Heart left ventricle (tissue), 16 donors: ENCODE measurements at places on chromosomes 4 and X. TPM values are rescaled to one million over a fixed set of nuclear protein-coding genes. Genes with fewer than 3 reads are reported as not detected.

Gene TLR3
- total RNA-seq: 2.1 TPM

DNA sequence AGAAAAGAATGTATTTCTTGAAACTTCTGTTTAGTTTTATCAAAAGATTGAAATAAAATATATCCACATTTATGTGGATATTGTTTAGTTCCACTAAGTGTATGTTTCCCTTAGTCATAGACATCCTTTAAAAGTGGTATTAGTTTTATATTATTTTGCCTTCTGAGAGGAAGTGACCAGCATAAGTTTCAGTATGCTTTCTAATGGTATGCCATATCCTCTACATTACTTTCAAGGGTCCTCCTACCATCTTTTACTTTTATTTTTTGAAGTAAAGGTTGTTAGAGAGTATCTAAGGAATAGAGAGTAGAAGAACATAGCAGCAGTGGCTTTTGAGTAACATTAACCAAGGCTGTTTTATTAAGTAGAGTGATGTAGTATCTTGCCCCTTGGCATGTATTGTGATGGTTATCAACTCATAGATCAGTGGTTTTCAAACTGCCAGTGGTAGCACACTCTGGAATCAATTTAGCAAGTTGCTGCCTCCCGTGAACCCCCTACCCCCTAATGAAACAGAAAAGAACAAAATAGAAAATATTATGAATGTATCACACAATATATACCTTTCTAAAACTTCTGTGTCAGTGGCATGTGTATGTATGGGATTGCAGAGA lies 44.8 kb downstream of the RBPJ start:
- no peaks in the 10 kb centered on the region for H3K27me3 ChIP-seq
- DNase-seq: no peak
- no peaks in the 10 kb centered on the region for H3K36me3 ChIP-seq
- no peak overlapping the region for H3K27ac ChIP-seq

DNA sequence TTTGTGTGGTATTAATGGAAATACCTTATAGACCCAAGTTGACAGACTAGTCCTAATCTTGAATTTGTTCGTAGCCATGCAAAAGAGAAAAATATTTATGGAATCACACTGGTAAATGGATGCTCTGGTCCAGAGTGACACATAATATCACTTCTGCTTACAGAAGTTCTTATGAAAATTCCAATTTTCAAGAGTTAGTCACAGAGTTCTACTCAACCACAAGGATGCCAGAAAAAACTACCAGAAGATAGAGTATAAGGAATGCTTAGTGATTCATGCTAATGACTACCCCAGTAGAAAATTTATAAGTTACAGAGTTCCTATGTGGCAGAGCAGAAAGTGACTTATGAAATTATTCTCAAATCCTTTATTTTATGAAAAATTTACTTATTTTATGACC lies 1384.8 kb downstream of the FAM133A start:
- no peaks in the 10 kb centered on the region for H3K4me1 ChIP-seq
- H3K27ac ChIP-seq: no peak overlapping the region
- H3K27me3 ChIP-seq: no peaks in the 10 kb centered on the region
- no peak overlapping the region for H3K4me3 ChIP-seq
- no peak for DNase-seq

DNA sequence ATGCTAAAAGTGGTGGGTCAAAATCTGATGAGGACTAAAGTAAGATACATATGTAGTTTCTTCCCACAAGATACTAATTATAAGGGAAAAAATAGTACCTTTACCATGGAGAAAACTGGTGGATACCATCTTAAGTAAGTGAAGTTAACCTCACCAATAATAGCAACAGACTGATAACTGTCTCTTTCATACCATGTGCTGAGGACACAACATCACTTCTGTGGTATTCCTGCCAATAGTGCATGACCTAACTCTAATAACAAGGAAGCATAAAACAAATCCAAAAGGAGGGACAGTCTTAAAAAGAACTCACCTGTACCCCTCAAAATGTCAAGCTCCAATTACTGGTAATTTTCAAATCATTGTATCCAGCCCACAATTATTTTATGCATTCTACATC lies 8.8 kb downstream of the UFSP2 start:
- H3K27me3 ChIP-seq: no peaks in the 10 kb centered on the region
- no peak for DNase-seq
- no peaks in the 10 kb centered on the region for H3K36me3 ChIP-seq

DNA sequence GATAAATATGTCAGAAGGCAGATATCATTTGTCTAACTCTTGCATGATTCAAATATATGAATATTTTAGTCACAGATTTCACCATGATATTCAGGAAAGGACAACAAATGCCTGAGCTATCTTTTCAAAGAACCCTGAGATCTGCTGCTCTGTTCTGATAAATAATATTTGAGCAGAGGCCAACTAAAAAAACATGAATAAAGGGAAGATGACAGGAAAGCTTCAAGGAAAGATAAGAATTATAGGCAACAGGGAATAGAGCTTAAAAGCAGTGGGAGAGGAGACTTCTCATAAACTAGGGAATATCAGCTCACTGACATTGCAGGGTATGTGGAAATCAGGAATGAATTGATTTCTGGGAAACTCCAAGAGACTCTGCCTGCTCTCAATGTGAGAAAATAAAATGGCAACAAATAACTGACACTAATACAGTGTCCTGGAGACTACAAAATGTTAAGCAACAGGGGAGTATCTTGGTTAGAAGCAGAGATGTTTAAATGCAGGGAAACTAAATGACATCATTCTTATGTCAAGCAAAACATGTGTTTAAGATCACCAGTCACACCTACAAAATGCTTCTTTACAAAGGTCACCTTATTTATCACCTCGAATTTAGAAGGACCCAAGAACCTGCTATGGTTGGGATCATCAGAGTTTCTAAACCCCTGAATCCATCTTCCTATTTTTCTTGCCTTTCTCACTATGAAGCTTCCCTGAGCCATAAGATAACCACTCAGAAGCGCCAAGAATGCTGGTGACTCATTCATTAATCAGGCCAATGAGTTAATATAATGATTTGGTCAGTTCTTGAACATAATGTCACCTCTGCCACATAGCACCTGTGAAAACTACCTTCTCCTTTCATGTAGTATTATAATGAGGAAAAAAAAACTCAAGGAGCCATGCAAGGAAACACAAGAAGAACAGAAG lies 78.1 kb downstream of the NDST3 start:
- no peak for DNase-seq
- no peak overlapping the region for H3K27ac ChIP-seq
- H3K27me3 ChIP-seq: no peaks in the 10 kb centered on the region
- no peak overlapping the region for H3K4me3 ChIP-seq
- no peaks in the 10 kb centered on the region for H3K36me3 ChIP-seq
- no peaks in the 10 kb centered on the region for H3K4me1 ChIP-seq

- no peaks in the 10 kb centered on the region for H3K27me3 ChIP-seq
- H3K4me3 ChIP-seq: no peak overlapping the region
- no peaks in the 10 kb centered on the region for H3K4me1 ChIP-seq
- H3K27ac ChIP-seq: no peak overlapping the region
Observed at GRCh38 chr4:107213880-107214279, 177.8 kb upstream of the DKK2 start.

- no peaks in the 10 kb centered on the region for H3K4me1 ChIP-seq
- H3K27ac ChIP-seq: no peak overlapping the region
- H3K27me3 ChIP-seq: no peaks in the 10 kb centered on the region
- no peaks in the 10 kb centered on the region for H3K36me3 ChIP-seq
- no peak overlapping the region for H3K4me3 ChIP-seq
Observed at GRCh38 chr4:98334461-98334860, 73.3 kb downstream of the RAP1GDS1 start.
